ENCODE measurements at places on chromosomes 13 and 19.

GRCh38 chr13:41327994-41328790, 17.1 kb downstream of the NAA16 start:
- no peak for DNase-seq

DNA sequence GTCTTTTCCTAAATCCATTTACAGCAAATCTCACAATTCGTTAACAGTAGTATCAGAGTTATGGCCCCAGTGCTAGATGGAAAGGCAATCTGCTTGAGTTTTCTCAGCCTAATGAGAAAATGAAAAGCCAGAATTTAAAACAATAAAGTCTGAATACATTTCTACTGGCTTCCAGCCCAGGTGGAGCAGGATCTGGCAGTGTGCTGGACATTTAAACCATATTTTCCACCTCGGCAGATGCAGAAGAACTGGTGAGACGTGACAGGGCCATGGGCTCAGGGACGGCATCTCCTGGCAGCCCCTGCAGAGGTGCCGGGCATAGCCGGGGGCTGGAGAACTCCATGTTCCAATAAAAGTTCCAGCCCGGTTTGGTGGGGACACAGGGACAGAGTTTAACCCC, 7.1 kb downstream of the SMIM7 start:
- DNase-seq: no peak

GRCh38 chr19:46373491-46374359, 26.8 kb downstream of the PPP5C start:
- no peak for DNase-seq

DNA sequence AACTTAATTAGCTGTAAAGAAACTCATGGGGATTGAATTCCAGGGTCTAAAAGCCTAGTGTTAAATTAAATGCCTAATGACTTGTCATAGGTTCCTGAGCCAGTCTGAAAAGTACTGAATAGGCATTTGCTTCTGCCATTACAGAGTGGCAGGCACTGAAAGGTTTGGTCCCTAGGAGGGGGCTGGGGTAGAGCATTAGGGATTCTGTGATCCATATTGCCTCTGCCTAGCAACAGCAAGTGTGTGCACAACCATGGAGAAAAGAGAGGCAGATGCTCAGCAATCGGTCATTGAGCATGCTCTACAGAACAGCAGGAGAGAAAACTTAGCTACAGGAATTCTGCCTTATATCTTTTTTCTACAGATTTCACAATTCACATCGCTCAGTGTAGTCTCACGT, 133.5 kb downstream of the TRPC4 start:
- no peak for DNase-seq

DNA sequence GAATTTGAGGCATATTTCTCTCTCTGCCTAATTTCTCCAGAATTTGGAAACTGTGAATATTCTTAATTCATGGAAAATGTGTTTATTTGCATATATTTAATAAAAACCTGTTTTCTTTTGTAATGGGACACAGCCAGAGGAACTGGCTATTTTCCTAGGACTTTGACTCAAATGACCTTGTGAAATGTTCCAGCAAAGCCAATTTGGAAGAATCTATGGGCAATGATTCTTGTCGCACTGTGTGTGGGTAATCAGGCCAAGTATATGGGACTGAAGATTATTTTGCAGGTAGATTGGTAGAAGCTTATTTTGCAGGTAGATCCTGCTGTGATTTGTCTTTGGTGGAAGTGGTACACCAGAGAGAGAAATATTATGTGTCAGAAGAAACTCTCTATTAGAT, 38.8 kb downstream of the SUCLA2 start:
- DNase-seq: no peak

- no peak for DNase-seq
Measured at GRCh38 chr19:32809254-32809653, 60.3 kb downstream of the SLC7A9 start.

DNA sequence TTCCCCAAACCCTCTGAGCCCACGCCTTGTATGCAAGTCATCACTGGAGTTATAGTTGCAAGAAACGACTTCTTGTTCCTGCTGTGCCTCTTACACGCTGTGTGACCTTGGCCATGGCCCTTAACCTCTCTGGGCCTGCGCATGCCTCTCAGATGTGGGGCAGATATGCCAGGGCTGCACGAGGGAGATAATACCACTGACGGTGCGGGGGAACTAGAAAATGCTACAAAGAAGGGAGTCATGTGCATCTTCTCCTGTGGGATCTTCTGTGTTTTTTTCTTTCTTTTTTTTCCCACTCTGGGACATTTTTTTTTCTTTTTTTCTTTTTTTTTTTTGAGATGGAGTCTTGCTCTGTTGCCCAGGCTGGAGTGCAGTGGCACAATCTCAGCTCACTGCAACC, 4.3 kb upstream of the SAMD1 start:
- no peak for DNase-seq

DNA sequence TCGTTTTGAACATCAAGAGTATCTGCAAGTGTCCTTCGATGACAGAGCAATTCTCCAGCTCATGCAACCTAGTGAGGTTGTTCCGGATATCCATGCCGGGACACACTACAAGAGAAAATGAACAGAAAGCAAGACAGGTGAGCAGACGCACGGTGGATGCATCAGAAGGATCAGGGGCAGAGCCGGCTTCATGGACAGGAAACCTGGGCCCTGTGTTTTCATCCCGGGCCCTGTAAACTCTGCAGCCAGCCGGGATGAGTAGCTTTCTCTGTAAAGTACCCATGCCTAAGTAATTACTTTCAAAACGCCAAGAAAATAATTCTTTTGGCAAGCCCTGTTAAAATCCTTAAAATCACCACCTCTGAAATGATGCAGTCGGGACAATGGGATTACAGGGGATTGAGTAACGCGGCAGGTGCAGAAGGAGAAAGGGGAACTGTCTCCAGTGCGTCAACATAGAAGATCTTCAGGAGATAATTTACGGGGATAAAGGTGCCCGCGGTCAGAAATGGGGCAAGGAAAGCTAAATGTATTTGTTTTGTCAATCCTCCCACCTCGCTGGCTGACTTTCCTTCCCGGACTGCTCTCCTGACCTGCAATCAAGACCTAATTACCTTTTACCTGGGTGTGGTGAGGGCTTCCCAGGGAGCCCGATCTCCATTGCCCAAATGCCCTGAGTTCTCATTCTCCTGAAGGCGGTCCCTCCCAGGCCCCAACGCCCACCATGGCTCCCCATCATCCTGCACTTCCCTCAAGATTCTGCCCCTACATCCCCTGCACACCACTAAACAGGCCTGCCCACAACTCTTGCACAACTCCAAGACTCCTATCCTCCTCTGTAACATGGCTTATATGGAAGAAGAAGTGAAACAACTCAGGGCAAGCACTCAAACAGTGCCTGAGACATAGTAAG, 26.2 kb downstream of the INSR start:
- DNase-seq: no peak

DNA sequence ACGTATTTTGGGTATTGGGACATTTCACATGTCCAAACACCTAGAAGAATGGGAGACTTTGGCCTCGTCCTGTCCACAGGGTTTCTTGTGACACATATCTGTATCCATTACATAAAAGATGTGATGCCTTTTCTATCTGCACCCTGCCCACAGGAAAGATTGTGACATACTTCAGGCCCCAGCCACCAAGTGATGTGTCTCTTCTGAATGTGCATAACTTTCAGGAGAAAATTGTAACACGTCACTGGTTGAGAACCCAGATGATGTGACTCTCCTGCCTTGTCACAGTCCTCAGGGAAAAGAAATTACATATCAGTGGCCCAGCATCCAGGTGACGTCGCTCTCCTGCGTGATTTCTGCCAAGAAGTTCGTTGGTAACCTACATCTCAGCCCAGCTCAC, 21.0 kb upstream of the ZNF681 start:
- DNase-seq: no peak

GRCh38 chr13:110107568-110108347, 199.2 kb downstream of the COL4A1 start:
- DNase-seq: no peak

DNA sequence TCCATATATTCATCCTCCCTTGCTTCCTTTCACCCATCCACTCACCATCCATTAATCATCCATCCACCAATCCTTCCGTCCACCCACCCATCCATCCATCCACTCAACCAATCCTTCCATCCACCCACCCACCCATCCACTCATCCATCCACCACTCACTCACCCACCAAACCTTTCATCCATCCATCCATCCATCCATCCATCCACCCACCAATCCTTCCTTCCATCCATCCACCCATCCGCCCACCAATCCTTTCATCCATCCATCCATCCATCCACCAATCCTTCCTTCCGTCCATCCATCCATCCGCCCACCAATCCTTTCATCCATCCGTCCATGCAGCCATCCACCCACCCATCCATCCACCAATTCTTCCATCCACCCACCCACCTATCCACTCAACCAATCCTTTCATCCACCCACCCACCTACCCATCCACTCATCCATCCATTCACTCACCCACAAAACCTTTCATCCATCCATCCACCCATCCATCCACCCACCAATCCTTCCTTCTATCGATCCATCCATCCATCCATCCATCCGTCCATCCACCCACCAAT, 3.0 kb downstream of the SBK3 start:
- no peak for DNase-seq

DNA sequence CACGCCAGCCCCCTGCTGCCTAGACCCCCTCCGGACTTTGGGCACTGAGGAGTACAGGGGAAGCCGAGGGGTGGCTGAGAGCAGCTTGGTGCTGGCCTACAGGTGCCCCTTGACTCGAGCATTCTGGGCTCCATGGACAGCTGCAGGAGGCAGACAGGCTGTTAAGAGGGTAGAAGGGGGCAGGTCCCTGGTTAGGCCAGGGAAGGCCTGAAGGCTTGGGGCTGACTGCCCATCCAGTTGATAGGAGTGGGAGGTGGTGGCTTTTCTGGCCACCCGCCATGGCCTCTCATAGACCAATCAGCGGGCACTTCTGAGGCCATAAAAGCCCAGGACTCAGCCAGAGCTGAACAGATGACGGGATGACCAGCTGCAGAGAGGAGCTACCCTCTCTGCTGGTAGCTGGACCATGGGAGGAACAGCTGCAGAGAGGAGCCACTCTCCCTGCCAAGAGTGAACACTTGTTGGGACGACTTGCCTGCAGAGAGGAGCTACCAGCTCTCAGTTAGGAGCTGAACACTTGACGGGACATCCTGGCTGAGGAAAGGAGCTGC, 10.7 kb upstream of the SUPT20H start:
- no peak for DNase-seq

- no peak for DNase-seq
Measured at GRCh38 chr19:38852231-38853044, 2.7 kb upstream of the HNRNPL start.

DNA sequence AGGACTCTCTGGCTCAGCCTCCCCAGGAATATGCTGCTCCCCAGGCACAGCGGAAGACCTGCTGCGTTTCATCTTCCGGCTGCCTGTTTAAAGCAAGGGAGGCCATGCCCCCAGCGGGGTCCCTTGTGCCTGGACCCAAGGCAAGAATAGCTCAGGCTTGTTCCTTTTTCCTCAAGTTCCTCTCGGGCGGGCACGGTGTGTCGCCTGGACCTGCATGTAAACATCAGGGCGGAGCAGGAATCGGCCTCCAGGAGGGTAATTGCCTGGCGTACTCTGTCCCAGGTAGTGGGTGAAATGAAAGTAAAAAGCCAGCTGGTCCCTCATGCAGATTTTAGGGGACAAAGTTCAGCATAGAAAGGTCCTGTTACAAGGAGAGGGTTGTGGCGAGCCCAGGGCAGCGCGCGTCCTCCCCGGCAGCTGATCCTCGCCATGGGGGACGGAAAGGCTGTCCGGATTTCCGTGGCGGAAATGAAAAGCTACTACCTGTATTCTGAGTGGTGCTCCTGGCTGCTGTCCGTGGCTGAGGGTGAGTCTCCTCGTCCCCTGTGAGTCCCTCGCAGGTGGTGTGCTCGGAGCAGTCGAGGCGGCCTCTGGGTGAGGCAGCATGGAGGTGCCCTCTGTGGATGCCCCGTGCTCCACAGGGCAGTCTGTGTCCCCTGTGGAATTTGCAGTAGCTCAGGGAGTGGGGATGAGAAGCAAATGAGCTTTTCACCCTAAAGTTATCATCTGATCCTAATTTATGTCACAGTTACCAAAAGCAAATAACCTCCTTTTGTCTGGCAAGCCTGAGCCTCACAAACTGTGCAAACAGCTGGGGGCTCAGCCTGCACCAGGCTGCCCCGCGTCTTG, 16.2 kb downstream of the MCF2L start:
- DNase-seq: no peak

- DNase-seq: no peak
Measured at GRCh38 chr19:13693889-13694288, 70.4 kb upstream of the MRI1 start.

GRCh38 chr13:33286128-33286527, 573 bp upstream of the STARD13 start:
- DNase-seq: no peak

GRCh38 chr13:53064731-53065130, 36.1 kb downstream of the OLFM4 start:
- DNase-seq: no peak

Data from AG04450 (cell line).